ENCODE measurements at places on chromosomes 3 and 15.
A peak's percentile ranks its signal among the peaks of the same experiment; 100 is the strongest.

GRCh38 chr3:143529018-143529478, 319.2 kb downstream of the SLC9A9 start:
- no peak for DNase-seq

DNA sequence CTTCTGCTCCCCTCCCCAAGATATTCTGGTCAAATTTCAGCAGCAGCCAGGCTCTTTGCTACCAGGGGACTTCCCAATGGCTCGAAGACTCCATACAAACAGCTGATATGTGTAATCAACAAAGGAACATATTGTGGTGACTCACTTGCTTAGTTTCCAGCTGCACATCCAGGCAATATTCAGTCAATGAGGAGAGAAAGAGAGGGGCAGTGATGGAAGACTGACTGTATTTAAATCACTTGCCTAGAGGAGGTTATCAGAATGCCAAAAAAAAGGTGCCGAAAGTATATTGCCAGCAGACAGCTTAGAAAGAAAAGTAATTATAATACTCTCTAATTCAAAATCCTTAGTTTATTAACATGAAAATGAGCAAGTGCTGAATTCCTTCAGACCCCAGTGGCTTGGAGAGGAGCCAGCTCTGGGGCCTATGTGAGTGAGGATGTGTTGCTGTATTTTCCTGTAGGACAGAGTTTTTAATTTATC, 236.5 kb downstream of the LRTM1 start:
- DNase-seq: peak; percentile 9

GRCh38 chr3:131454501-131454900, 48.3 kb downstream of the MRPL3 start:
- peak; percentile 2 for DNase-seq

GRCh38 chr15:80820092-80820491, 40.9 kb downstream of the CEMIP start:
- no peak for DNase-seq

DNA sequence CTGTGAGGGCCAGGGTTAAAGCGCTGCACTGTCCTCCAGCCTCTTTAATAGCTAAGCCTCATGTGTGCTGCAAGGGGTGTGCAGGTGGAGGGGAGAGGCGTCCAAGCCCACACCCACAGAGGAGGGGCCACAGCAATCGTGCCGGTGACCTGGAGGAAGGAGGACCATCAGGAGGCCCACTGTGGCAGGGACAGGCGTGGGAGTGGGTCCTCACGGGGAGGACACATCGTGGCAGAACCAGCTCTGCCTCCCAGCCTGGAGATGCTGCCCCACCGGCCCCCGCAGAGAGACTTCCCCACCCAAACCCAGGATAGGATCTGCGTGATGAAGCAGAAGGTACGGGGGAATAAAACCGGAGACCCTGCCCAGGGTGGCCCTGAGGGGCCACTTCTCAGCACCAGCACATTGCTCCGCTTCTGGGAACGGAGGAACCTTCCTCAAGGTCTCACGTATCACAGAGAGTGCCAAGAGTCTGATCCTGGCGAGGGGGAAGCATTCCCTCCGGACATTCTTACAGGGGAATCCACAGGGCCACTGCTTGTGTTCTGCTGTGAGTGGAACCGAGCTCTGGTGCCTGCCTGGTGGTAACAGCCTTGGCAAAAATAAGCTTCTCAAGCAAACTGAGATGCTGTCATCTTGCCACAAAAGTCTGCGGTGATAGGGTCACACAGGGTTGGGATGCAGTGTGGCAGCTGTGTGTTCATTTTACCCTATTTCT, 199.8 kb downstream of the XXYLT1 start:
- DNase-seq: no peak

- DNase-seq: no peak
Measured at GRCh38 chr3:104584682-104585081, 782.0 kb upstream of the ALCAM start.

- no peak for DNase-seq
Measured at GRCh38 chr3:194142156-194142910, 6.4 kb downstream of the HES1 start.

- DNase-seq: no peak
Measured at GRCh38 chr3:147816752-147817151, 407.6 kb downstream of the ZIC1 start.

GRCh38 chr15:53312707-53313106, 446.8 kb downstream of the WDR72 start:
- DNase-seq: no peak

DNA sequence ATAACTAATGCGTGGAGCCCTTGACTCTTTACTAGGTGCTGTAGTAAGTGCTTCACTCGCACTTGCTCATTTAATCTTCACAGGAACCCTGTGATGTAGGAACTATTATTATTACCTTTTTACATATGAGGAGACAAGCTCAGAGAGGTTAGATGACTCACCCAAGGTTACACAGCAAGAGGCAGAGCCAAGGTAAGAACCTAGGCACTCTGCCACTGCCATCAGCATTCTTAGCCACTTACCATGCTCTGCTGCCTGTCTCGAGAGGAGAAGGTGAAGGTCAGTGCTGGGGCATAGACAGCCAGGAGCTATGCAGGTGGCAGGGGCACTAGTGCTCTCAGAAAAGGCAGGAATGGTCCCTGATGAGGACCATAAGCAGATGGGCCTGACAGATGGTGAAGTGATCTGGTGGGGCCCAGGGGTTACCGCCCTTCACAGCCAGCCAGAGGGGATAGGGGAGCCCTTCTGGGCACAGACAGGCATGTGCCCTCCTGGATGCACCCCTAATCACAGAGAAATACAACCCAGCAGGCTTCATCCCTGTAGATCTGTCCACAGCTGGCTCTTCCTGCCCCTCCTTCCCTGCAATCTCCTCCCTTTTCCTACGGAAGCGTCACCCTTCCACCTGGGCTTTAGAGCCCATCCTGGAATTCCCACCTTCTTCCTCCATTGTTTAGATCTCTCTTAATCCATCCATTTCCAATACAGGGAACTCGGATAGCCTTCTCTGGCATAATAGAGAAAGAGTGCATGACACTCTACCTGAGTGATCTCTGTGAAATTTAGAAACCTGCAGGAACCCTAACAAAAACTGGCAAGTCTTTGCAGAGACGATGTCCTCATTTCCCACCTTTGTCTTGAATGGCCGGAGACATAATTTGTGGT, 26.9 kb downstream of the ABTB1 start:
- no peak for DNase-seq

DNA sequence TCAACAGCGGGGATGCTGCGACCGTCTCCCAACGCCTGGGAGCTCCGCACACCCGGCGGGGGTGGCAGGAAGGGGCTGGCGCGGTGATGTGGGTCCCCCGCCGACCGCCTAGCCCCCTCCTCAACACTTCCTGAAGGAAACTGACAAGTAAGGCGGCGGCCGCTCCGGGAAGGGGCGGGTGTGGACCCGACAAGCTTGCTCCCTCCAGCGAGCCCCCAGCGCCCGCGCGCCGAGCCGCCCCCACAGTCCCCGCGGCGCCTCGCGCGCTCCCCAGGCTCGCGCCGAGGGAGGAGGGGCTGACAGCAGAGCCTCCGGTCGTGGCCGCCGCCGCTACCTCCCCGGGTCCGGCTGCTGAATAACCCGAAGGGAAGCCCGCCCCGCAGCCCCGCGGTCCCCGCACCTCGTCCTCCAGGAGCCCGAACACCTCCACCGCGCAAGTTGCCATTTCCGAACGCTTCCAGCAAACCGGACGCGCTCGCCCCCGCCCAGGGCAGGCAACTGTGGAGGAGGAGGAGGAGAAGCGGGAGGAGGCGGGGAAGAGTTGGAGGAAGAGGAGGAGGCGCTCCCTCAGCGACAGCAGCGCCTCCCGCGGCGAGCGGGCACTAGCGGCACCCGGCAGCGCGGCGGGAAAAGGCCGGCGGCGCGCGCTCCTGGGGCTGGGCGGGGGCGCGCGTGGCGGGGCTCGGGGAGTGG, at the start of gene NEDD4:
NEDD4 (minus strand) TSS at position 502 of the 693 bp plus-strand sequence; CDS start at position 445, 57 bp downstream.
- DNase-seq: peak; percentile 30

GRCh38 chr3:182717216-182717615, 76.1 kb upstream of the ATP11B start:
- no peak for DNase-seq

DNA sequence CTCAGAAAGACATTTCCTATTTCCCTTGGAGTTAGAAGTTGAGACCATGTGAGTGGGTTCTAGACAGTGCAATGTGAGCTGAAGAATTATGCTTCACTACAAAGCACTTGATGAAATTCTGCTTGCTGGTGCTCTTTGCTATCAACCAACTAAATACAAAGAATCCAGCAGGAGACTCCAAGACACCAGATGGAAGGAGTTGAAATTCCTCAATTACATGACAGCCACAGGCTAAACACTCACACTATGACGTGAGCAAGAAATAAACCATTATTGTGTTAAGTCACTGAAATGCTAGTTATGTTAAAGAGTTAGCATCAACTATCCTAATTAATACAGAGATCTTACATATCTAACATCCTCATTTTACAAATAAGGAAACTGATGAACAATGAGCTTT, 8.2 kb upstream of the MAP4 start:
- no peak for DNase-seq

DNA sequence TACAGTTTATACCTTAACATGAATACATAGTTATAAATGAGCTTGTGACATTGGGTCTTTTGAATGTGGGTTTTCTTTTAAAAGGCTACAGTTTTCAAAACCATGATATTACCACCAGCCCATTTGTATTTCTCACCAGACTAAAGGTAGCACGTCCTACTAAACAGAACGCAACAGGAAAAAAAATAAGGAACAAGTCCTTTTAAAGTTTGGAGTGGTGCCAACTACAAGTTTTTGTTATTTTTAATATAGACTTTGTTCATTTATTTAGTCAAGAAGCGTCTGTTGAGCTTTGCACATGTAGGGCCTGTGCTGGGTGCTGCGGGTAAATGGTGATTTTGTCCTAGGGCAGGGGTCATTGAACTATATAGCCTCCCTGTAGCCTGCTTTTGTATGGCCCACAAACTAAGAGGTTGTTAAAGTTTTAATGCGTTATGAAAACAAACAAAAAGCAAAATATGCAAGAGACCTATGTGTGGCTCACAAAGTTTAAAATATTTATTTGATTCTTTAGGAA, 164.4 kb downstream of the GHSR start:
- DNase-seq: no peak

DNA sequence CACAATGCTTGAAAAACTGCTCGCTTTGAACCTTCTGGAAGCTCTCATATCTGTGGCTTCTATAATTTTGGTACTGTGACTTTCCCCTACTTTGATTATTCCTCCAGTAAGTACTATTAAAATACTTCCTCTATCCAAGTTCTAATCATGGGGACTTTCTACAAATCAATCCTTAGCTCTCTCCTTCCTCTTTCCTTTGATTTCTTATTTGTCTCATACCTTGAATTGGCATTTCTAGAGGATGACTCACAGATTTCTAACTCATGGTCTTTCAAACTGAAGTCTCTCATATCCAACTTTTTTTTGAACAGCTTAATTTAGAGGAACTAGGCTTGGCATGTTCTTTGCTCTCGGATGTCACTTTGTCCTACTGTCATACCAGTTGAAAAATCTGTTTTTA, 241.8 kb downstream of the TBC1D5 start:
- DNase-seq: no peak

- peak; percentile 84 for DNase-seq
Measured at GRCh38 chr3:136752422-136753325, 496 bp upstream of the STAG1 start.

- peak; percentile 17 for DNase-seq
Measured at GRCh38 chr15:64251121-64251520, 88.3 kb upstream of the PPIB start.

DNA sequence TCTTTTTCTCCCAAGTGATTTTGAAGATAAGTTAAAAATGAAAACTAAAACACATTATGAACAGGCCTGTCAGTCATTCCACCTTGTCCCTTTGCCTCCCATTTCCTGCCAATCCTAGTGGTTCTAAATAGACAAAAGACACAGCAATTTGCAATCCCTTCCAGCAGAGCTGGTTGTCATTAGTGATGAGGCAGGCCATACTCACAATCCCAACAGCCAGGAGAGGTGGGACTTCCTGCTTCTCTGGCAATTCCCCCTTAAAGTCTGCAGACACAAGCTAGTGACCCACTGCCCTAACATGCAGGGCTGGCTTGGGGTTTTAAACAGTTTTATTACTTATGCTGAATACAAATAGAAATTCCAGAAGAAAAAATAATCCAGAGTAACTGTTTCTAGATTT, 38.4 kb upstream of the RBP1 start:
- no peak for DNase-seq

- no peak for DNase-seq
Measured at GRCh38 chr3:14889205-14889604, 58.2 kb upstream of the NR2C2 start.

DNA sequence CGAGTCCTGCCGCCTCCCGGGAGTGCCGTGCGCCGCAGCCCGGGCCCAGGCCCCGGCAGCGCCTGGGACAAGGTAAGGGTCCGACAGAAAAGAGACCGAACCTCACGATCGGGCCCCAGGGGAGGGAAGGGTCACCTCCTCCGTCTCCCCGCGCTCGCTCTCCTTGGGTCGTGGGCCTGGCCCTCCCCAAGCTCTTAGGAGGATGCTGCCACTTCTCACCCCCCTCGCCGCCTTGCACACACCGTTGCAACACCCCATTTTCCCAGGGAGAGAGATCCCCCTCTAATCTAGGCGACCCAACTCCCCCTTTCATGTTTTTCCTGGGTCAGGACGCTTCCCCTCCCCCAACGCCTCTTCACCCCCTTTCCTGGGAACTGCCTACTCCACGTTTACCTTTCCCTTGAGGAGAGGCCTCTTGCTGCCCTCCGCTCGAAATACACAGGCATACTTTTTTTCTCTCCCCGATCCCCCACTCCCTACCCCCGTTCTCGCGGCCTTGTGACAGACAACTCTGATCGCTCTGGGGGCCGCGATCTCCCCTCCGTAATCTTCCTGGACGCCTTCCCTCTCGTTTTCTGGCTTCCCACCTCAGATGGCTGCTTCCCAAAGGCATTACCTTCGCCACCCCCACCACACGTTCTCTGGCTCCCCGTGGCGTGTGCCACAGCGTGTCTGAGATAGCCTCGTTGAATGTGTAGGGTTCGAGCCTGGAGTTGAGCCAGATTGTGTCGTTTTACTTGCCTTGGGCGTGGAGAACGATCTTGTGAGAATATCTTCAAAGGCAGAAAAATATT, 688 bp downstream of the SETD5 start:
- DNase-seq: no peak

DNA sequence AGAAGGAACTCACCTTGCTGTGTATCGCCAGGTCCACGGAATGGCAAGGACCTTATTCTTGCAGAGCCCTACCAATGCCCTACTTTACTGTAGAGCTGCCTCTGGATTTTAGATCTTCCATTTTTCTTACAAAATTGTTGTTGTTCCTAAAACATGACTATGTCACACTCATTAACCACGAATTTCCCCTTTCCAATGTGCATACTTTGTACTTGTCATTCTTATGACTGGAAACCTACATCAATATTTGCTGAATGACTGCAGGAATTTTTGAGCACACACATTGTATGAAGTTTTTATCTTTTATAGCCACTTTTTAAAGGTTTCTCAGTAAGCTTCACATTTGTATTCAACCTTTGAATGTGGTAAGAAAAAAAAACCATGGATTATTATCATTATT, 35.9 kb upstream of the CMSS1 start:
- no peak for DNase-seq

- peak; percentile 46 for DNase-seq
Measured at GRCh38 chr3:186746008-186746407, 28.8 kb downstream of the KNG1 start.

DNA sequence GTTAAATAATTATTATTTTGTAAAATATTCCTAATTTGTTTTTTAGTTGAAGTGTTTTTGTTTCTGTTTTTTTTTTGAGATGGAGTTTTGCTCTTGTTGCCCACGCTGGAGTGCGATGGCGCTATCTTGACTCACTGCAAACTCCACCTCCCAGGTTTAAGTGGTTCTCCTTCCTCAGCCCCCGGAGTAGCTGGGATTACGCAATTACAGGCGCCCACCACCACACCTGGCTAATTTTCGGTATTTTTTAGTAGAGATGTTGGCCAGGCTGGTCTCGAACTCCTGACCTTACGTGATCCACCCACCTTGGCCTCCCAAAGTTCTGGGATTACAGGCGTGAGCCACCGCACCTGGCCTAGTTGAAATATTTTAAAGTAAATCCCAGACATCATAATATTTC, 48.7 kb upstream of the GATM start:
- DNase-seq: no peak

Data from non-pigmented ciliary epithelial cell (primary cell).